Dermis microvascular lymphatic vessel endothelial cell (primary cell): ENCODE measurements at places on chromosomes 4 and X. TPM values are rescaled to one million over a fixed set of nuclear protein-coding genes. Genes with fewer than 3 reads are reported as not detected.

The F8A2 gene
- total RNA-seq, result not detected in 2 replicates

The SPARCL1 gene
- 10.0 and 19.2 TPM in 2 replicates for total RNA-seq

DNA sequence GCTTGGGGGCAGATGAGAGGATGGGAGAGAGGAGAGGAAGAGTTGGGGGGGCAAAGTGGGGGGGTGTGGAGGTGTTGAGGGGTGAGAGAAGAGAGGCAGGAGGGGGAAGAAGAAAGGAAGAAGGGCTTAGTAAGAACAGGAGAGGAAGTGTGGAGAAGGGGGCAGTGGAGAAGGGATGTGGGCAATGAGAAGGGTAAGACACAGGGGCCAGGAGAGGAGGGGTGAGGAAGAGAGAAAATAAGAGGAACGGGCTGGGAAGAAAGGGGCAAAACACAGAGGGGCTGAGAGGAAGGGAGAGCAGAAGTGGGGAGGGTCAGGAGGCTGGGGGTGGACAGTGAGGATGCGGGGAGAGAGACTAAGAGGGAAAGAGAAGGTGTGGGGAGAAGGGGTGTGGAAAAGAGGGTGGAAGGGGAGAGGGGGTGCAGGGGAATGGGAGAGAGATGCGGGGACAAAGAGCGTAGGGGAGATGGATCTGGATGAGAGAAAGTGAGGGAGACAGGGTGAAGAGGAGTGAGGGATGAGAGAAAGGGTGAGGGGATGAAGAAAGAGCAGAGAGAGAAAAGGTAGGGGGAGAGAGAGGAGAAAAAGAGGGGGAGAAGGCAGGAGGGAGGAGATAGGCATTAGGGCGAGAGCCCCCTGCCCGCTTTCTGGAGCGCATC, 12.9 kb downstream of the SH3KBP1 start:
- no peak for DNase-seq

DNA sequence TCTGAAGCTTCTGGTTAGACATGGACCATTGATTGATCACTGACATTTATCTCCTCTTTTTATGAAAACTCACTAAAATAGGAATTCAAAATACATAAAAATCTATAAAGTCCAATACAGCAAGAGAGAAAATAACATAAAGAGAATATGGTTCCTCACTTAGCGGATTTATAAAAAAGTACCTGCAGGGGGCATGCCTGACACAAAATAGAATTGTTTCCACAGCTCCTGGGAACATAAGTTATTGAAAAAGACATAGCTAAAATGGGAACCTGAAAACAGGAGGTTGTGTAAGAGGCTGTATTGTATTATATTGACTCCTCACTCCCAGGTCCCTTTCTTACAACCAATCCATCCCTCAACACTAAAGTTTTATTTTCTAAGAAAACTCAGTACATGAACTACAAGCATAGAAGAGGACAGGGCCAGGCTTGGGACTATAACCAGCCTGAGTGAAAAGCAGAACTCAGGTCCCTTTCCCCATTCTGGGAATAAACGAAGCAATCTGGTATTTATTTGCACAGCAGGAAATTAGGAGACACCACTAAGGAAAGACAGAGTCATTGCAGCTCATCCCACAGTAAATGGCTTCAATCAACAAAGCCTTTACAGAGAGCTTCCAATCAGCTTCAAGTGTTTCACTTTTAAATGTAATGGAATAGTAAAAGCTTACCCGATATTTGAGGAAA, 121.1 kb upstream of the NDST4 start:
- DNase-seq, result no peak

DNA sequence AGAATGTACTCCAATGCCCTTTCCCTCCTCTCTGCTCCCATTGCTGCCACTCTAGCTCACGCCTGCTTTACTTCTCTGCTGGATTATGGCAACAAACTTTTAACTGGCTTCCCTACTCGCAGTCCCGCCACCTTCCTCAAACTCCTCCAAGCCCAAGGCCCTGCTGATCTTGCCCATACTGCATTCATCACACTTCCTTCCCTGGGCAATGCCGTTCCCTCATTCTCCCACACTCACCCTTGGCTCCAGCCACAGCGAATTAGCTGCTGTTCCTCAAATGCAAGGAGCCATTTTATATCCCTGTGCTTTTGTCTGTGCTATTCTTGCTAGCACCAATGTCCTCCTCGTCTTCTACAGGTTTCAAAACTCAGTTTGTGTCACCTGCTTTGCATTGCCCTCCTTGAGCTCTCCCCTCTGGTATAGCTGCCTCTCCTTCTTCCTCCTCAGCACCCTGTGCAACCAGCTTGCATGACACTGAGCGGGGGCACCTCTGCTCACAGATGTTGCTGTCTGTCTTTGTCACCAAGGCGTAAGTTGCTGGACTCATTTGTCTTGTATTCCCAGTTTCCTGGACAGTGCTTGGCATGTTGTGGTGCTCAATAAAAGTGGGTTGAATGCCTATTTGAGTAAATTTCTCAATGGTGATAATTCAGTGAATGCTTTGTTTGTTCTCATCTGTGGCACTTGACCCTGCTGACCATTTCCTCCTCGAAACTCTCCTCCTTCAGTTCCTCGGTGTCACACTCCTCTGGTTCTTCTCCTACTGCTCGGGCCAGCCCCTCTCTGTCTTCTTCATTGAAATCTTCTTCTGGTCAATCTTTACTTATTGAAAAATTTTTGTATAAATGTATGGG, 22.4 kb upstream of the MGST2 start:
- no peak for DNase-seq

DNA sequence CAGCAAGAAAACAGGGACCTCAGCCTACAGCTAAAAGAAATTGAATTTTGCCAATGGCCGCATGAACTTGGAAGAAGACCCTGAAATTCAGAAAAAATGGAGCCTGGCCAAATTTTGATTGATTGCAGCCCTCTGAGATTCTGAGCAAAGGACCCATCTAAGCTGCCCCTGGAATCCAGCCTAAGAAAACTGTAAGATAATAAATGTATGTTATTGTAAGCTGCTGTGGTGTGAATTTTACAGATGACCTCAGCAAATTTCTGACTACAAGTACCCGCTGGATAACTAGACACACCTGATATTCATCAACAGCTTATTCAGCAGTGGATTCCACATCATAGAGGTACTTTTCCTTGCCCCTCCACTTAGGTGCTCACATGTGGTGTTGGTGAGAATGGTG, 119.5 kb upstream of the EPHA5 start:
- no peak for DNase-seq
